Motor neuron (in vitro differentiated cells): ENCODE measurements at places on chromosomes 7 and 10. TPM values are rescaled to one million over a fixed set of nuclear protein-coding genes. Genes with fewer than 3 reads are reported as not detected.

- ATAC-seq = peak; percentile 33
These were observed 86.3 kb downstream of the RNF216 start for GRCh38 chr7:5694912-5695726.

- no peak for ATAC-seq
These were observed 382.3 kb upstream of the KCND2 start for GRCh38 chr7:119890631-119891030.

- ATAC-seq = no peak
These were observed 196.6 kb downstream of the BBS9 start for GRCh38 chr7:33325754-33326484.

- ATAC-seq = no peak
These were observed 55.7 kb upstream of the EFCAB10 start for GRCh38 chr7:105636982-105637381.

DNA sequence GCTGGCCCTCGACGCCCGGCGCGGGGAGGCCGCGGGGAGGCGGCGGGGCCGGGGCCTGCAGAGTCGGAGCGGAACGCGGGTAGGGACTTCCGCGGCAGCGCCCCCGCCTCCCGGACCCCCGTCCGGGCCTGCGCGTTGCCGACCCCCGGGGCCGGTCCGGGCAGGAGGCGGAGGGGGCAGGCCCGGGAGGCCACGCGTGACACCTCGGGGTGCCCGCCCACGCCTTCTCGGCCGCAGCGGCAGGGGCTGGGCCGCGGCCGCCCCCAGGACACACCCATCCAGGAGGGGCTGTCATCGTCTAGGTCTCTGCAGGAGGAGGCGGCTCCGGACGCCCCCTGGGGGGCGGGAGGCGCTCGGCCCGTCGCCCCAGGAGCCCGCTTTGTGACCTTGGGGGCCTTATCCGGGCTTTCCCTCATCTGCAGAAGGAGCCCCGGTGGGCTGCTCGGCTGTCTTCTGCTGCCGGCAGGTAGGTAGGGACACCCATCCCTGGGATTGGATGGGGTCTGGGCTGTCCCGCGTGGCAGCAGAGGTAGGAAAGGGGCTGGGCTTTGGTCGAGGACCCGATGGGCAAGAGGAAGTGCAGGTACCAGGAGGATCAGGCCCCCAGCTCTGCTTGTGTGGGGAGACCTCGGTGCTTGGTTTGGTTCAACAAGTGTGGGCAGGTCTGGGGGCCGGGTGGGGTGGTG is 569 bp downstream of the ZNF316 start:
- peak; percentile 66 for ATAC-seq

- ATAC-seq = no peak
These were observed 181.8 kb upstream of the AGK start for GRCh38 chr7:141369422-141369821.

- ATAC-seq = no peak
These were observed 26.5 kb upstream of the KCTD7 start for GRCh38 chr7:66602159-66602558.

GRCh38 chr7:123748171-123748733 is 551 bp downstream of the WASL start:
- ATAC-seq = peak; percentile 54

- peak; percentile 91 for ATAC-seq
These were observed at the start of gene INTS15 for GRCh38 chr7:6589829-6590644. Gene INTS15 (plus strand): TSS chr7:6590021. CDS start chr7:6590284, 263 bp downstream.

GRCh38 chr7:84700563-84701370 is 486.1 kb downstream of the SEMA3D start:
- no peak for ATAC-seq

GRCh38 chr7:110909117-110909516 is 181.8 kb upstream of the LRRN3 start:
- no peak for ATAC-seq

DNA sequence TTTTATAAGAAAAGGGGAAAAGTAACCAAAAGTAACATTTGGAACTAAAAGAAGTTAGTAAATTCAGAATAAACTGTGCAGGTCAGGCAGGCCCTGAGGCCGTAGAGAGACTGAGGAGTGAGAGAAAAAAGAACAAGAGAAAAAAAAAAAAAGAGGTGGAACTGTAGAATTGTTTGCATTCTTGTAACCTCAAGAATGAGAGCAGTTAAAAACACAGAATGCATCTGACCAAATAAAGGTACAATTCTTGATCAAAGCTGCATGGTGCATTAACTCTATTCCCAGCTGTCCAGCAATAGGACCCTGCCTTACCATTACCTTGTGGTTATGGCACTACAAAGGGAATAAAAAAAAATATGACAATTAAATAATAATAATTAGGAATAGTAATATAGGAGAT is 170.1 kb upstream of the SEMA3A start:
- ATAC-seq = no peak

- ATAC-seq = no peak
These were observed 200.0 kb downstream of the ZMYND11 start for GRCh38 chr10:335151-335800.

DNA sequence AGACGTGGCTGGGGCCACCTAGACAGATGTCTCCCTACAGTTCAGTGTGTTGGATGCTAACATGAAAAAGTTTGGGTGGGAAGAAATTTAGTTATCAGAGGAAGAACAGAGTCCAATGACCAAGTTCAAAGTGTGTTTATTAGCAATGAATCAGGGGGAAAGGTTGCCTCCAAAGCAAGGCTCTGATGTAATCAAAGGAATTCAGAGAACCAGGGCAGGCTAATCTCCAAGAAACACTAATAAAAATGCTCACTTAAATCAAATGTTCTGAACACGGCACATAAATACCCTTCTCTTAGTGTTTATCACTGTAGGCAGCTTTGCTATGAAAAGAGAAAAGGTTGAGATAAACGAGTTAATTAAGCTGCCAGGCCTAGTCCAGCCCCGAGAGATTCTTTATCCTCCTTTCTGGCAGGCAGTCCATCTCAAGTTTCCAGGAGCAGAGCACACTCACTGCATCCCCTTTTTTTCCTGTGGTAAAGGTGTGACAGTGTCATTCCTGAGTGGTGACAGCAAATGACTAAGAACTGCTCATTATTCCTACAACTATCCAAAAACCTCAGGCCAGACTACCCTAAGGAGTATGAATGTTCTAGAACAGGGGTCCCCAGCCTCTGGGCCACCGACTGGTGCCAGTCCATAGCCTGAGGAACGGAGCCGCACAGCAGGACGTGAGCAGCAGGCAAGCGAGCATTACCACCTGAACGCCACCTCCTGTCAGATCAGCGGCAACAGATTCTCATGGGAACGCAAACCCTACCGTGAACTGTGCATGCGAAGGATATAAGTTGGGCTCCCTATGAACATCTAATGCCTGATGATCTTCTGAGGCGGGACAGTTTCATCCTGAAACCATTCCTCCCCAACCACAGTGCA is 66.9 kb upstream of the FHIP2A start:
- ATAC-seq = no peak

DNA sequence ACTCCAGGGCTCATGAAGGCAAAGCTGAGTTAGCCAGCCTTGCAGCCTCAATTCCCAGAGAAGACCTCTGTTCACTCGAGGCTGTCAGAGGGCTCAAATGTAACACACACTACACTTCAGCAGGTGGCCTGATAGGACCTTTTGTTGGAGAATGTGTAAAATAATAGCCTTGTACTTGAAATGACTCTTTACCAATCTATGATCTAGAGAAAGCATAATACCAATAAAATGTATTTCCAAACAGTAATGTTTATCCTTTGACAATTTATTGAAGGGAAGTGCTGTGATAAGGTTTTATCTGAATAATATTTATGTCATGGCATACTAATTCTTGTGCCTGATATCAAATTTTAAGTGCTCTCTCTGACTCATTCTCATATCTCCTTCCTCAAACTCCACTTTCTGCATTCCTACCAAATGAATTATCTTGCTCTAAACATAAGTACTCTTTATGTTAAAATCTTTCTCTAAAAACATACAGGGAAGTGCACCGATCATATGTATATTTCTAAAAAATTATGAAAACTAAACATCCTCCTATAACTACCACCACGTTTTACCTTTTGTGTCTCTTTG is 20.9 kb downstream of the CYP3A7 start:
- ATAC-seq = no peak

GRCh38 chr10:104784452-104784851 is 143.4 kb downstream of the SORCS3 start:
- no peak for ATAC-seq

GRCh38 chr10:82660205-82660604 is 785.2 kb downstream of the NRG3 start:
- no peak for ATAC-seq

DNA sequence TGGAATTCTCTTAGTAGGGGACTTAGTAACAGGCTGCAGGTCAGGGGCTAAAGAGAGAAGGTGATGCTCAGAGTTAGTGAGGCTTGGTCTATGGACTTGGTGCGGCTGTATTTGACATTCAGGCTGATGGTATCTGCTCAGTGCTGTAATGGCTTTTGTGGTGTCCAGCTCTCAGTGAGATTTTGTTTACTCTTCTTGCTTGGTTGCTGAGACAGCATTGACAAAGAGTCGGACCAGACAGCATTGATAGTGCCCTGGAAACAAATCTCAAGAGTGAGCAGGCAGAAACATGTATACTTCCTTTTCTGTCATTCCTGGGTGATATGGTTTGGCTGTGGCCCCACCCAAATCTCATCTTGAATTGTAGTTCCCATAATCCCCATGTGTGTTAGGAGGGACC is 202.0 kb downstream of the STK31 start:
- peak; percentile 27 for ATAC-seq

SPDYE16 gene
- total RNA-seq = 0.27 and 0.31 TPM in 2 replicates

RGS10 gene
- total RNA-seq = 16.2 and 16.6 TPM in 2 replicates

TWIST1 gene
- 0.78 and 1.3 TPM in 2 replicates for total RNA-seq

NRG3 gene
- 13.6 and 15.4 TPM in 2 replicates for total RNA-seq
